ENCODE measurements at places on chromosomes 16 and 17.

- DNase-seq = no peak
Measured at GRCh38 chr16:80931801-80932707, 74.6 kb downstream of the CMC2 start.

DNA sequence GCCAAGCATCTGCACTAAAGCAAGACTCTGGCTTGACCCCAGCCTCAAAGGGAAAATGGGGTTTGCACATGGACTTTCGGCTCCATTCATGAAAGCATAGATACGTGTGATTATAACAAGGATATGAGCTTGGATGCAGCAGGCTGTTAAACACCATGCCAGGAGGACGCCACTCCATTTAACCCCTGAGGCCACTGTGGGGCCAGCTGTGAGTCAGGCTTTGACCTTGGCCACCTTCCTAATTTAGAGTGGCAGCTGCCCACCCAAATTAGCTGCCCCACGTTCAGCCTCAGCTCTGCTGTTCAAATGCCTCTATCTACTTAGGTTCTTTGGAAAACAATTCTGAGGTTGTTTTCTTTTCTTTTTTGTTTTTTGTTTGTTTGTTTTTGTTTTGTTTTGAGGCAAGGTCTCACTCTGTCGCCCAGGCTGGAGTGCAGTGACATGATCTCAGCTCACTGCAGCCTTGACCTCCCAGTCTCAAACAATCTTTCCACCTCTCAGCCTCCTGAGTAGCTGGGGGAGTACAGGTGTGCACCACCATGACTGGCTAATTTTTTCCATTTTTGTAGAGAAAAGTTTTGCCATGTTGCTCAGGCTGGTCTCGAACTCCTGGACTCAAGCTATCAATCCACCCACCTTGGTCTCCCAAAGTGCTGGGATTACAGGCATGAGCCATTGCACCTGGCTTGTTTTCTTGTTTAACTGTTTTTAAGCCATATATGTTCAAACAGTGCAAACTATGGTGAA lies 23.2 kb upstream of the KIFC3 start:
- DNase-seq = no peak

DNA sequence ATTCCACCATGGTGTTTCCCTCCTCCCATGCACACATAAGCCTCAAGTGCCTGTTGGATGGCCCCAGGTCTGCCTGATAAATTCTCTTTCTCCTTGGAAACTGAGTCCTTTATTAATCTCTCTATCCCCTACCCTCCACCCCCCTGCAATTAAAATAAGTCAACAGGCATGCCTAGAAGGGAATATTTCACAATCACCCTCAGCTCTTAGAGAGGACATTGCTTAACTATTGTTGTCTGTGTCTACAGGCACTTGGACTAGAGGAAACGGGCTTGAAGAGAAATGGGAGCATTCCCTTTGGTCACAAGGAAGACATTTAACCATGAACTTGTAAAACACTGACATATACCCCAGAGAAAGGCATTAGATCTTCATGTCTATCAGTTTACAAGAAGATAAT lies 39.5 kb downstream of the RCVRN start:
- DNase-seq = no peak

DNA sequence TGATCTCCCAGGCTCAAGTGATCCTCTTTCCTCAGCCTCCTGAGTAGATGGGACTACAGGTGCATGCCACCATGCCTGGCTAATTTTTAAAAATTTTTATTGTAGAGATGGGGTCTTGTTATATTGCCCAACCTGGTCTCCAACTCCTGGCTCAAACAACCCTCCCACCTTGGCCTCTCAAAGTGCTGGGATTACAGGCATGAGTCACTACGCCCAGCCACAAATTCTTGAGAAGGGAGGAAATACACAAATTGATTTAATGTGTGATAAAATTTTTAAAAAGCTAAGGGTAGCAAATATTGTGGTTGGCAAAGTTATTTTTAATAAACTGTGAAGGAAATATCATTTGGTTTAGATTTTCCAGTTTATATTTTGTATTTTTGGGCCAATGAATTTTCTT lies 9.6 kb downstream of the ITGAD start:
- no peak for DNase-seq

DNA sequence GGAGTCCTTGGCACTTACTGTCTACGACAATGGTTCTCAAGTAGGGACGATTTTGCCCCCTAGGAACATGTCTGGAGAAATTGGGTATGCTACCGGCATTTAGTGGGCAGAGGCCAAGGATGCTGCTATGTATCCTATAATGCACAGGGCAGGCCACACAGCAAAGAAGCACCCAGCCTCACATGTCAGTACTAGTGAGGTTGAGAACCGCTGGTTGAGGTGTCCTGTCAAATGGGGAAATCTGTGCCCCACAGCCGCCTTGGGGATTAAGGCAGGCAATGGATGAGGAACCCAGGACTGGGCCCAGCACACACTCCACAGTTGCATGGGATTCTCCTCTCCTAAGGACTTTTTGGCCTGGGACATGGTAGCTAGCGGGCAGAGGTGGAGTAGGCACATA lies 86.7 kb upstream of the TOB1 start:
- DNase-seq = no peak

DNA sequence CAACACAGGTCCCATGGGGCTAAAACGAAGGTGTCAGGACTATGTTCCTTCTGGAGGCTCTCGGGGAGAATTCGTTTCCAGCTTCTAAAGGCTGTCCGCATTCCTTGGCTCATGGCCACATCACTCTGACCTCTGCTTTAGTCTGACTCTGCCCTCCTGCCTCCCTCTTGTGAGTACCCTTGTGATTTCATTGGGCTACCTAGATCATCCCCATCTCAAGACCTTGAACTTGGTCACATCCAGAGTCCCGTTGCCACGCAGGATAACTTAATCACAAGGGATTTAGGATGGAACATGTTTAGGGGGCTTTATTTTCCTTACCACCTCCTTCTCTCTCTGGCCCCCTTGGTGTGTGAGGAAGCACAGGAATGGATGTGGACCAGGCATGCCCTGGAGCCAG lies 160.9 kb upstream of the PLCG2 start:
- no peak for DNase-seq

- peak; percentile 90 for DNase-seq
Measured at GRCh38 chr17:45430738-45431530, 1.7 kb downstream of the ARHGAP27 start.

GRCh38 chr17:75900691-75901533 lies 3.8 kb downstream of the MRPL38 start:
- no peak for DNase-seq

DNA sequence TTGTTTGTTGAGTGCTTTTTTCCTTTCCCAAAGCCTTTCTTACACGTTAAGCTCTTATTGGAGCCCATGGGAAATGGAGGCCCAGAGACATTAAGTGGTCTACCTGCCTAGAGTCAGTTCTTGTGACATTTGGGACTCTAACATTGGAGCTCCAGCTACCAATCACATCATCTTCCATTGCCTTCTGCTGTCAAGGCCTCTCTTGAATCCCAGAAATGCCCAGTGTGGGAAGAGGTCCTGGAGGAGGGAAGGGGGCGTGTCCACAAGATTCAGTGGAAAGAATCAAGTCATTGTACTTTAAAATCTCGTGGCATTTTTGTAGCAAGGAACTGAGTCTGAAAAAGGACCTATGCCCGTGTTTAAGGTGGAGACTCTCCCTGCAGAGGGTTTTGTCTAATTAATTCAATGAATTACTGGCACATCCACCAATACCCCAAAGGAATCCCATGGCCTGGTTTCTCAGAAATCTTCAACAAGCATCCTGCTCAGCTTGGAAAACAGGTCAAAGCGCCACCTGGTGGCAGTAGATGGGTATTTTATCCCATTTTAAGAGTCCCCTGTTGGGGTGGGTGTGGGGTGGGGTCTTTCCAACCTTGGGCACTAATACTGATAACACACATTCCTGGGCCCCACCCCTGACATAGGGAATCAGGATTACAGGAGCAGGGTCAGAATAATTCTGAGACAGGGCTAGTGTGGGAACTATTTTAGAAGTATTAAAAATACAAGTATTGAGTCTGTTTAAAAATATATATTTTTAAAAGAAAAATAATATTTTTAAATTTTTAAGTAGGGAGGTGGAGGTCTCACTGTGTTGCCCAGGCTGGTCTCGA lies 24.6 kb downstream of the GPT2 start:
- DNase-seq = peak; percentile 57

DNA sequence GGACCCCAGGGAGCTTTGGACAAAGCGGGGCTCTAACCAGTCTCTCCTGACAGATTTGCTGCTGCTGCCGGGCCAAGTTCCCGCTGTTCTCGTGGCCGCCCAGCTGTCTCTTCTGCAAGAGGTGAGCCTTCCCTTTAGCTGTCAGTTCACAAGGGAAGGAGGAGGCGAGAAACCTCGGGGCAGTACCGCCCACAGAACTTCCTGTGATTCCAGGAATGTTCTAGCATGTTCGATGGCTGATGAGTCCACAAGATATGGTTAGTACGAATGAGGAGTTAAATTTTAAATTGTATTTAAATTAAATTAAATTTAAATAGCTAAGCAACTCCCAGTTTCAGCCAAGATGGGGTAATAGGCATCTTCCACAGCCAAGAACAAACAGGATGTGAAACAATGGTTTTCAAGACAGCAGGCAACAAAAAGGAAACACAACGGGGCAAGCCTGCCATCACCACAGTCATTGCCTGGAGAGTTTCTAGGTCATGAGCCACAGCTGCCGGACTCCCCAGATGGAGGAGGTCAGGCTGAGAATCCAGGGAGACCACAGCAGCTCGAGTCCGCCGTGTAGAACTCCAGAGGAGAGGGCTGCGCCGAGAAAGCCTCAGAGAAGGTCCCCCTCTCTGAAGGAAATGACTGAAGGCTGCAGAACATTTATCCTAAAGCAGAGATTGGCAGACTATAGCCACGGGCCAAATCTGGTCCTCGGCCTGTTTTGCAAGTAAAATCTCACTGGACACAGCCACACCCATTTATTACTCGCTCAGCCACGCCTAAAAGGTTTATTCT lies 9.5 kb upstream of the TCF25 start:
- DNase-seq = peak; percentile 68

DNA sequence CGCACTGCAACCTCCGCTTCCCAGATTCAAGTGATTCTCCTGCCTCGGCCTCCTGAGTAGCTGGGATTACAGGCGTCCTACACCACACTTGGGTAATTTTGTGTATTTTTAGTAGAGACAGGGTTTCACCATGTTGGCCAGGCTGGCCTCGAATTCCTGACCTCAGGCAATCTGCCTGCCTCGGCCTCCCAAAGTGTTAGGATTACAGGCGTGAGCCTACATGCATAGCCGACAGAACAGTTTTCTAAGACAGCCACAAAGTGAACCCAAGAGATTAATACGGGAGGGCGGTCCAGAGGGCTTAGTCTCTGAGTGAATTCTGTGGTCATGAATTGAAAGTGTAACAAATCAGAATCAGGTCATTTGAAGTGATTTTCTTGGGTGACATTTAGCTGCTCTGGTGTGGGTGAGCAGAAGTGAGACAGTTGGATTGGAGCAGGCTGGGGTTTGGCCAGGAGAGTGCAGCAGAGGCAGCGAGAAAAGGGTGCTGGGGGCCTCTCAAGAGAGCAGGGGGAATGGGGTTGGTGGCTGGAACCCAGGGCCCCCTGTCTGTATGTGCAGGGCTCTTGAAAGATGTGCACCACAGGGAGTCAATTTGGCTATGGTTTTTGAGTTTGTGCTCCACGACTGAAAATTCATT lies 231.4 kb upstream of the WSCD1 start:
- DNase-seq = no peak

GRCh38 chr16:20388854-20389253 lies 15.7 kb downstream of the PDILT start:
- DNase-seq = no peak

GRCh38 chr16:77402672-77403071 lies 32.2 kb downstream of the ADAMTS18 start:
- DNase-seq = no peak

GRCh38 chr16:51500306-51500705 lies 349.2 kb upstream of the SALL1 start:
- no peak for DNase-seq

DNA sequence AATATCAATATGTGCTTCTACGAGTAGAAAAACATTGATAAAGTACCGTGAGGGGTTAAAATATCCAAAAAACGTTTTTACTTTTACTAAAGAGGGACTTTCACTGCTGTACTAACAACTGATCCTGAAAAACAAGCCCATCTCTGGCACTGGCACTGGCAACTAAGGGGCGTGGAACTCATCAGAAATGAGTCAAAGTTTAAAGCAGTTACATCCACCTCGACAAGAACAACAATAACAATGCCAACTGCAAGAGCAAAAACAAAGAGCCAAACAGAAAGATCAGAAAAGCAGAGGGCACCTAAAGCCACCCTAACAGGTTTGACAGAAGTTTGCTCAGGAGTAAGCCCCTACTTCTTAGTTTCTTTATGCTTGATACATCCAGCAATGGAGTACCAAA lies 13.1 kb downstream of the MBTPS1 start:
- no peak for DNase-seq

DNA sequence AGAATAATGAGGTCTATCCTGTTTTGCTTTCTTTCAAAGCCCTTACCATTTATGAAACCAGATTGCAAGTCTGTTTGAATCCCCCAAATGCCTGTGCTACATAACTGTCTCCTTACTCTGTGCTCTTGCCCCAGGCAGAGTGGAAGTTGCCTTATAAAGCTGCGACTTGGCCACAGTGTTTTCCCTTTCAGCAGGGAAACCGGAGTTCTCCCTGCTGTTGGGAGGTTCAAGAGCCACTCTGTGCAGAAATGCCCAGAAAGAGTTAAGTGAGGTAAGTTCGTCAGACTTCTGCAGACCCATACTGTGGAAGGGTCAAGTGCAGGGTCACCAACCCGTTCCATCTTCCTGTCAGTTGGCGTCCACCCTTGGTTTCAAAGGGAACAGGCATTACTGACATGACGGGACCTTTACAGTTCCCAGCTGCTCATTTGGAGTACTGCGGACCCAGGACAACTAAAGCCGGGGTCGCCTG lies 508.9 kb downstream of the WWOX start:
- no peak for DNase-seq

GRCh38 chr17:46726206-46726605 lies 92.3 kb downstream of the WNT3 start:
- DNase-seq = no peak

- no peak for DNase-seq
Measured at GRCh38 chr17:51739245-51739886, 419.1 kb downstream of the CA10 start.

DNA sequence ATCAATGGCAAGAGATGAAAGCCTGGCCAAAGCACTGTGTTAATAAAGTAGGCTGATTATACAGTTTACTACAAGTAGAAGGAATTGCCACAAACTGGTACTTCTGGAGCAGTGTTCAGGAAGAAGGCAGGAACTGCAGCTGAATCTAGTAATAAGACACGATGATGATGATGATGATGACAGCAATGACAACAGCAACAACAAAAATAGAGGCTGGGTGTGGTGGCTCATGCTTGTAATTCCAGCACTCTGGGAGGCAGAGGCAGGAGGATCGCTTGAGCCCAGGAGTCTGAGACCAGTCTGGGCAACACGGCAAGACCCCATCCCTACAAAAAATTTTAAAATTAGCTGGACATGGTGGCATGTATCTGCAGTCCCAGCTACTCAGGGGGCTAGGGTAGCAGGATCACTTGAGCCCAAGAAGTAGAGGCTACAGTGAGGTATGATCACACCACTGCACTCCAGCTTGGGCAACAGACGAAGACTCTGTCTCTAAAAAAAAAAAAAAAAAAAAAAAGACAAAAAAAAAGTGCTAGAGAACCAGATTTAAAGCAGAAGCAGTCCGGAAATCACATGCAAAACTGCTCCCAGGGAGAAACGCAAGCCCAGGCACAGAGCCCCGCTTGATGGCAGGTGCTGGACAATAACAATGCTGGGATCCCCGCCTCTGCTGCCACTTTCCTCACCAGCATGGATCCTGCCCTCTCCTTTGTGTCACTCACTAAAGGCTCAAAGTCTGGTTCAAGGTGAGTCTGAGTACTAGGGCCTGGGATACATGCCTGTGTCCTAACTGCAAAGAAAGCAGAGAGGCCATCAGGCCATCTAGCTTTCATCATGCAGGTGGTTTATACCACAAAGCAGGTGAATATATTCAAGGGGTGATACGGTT lies 44.8 kb downstream of the CPPED1 start:
- no peak for DNase-seq

- DNase-seq = no peak
Measured at GRCh38 chr16:86809458-86809955, 231.2 kb downstream of the FOXL1 start.
